Activated CD8-positive, alpha-beta T cell treated with anti-CD3 and anti-CD28 coated beads for 36 hours (primary cell): ENCODE measurements at places on chromosomes 7 and 10. TPM values are rescaled to one million over a fixed set of nuclear protein-coding genes. Genes with fewer than 3 reads are reported as not detected.

GRCh38 chr7:137900137-137900536, 53.4 kb upstream of the DGKI start:
- DNase-seq: no peak
- no peaks in the 10 kb centered on the region for H3K27me3 ChIP-seq
- H3K36me3 ChIP-seq: peaks cover 25% of the 10 kb centered on the region
- peaks cover 29% of the 10 kb centered on the region for H3K4me1 ChIP-seq

DNA sequence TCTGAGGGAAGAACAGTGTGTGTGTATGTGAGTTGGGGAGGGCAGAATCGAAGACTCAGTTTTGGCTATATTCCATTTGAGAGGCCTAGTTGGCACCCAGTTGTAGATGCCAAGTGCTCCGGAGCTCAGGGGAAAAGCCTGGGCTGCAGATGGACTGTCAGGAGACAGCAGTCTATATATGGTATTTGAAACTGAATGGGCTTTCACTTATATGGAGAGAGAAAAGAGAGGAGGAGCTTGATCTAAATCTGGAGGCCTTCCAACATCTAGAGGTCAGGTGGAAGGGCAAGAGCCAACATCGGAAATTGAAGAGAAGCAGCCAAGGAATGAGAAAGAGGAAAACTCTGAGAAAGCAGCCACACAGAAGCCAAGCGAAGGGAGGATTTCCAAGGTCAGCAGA, 350.8 kb upstream of the BMPER start:
- H3K27me3 ChIP-seq: no peaks in the 10 kb centered on the region
- no peaks in the 10 kb centered on the region for H3K36me3 ChIP-seq
- H3K27ac ChIP-seq: no peak overlapping the region
- DNase-seq: no peak

DNA sequence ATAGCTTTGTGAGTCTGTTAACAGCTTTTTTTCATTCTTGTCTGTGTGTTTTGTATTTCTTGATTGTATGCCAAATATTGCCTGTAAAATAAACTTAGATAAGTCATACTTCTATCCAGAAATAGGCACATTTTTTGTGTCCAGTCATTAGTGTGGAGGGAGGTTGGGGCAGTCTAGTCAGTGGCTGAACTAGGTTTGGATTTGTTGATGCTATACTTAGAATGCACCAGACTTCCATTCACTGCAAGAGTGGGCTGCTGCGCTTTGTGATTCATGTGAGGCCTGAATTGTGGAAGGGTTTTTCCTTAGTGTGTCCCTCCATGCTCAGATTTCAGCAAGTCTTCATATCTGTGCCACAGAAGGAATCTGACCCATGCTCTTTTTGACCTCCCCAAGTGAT, 50.0 kb downstream of the TRUB1 start:
- no peaks in the 10 kb centered on the region for H3K27me3 ChIP-seq
- H3K27ac ChIP-seq: no peak overlapping the region
- no peak for DNase-seq
- no peaks in the 10 kb centered on the region for H3K4me1 ChIP-seq
- peaks cover 44% of the 10 kb centered on the region for H3K36me3 ChIP-seq
- no peak overlapping the region for H3K4me3 ChIP-seq

DNA sequence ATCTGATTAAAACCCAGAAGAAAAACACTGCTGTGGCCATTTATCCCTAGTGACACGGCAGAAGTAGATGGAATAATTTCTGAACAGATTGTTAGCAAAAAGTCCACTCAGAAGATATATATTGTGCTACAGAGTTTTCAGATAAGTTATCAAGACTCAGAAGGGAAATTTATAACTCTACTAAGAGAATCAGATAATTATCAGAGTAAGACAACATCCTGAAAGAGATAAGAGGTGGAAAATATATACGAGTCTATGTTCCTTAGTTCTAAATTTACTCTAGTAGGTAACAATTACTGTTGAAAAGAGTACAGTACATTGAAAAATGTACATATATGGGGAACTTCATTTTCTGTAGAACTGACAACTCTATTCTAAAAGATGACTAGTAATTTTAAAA, 176.7 kb downstream of the GNAI1 start:
- no peaks in the 10 kb centered on the region for H3K27me3 ChIP-seq
- H3K4me3 ChIP-seq: no peak overlapping the region
- no peak for DNase-seq
- no peaks in the 10 kb centered on the region for H3K36me3 ChIP-seq

- H3K27ac ChIP-seq: no peak overlapping the region
- peaks cover 10% of the 10 kb centered on the region for H3K27me3 ChIP-seq
- DNase-seq: no peak
- peaks cover 6% of the 10 kb centered on the region for H3K4me1 ChIP-seq
- no peak overlapping the region for H3K4me3 ChIP-seq
Observed at GRCh38 chr10:29317423-29318021, 28.7 kb downstream of the LYZL1 start.

DNA sequence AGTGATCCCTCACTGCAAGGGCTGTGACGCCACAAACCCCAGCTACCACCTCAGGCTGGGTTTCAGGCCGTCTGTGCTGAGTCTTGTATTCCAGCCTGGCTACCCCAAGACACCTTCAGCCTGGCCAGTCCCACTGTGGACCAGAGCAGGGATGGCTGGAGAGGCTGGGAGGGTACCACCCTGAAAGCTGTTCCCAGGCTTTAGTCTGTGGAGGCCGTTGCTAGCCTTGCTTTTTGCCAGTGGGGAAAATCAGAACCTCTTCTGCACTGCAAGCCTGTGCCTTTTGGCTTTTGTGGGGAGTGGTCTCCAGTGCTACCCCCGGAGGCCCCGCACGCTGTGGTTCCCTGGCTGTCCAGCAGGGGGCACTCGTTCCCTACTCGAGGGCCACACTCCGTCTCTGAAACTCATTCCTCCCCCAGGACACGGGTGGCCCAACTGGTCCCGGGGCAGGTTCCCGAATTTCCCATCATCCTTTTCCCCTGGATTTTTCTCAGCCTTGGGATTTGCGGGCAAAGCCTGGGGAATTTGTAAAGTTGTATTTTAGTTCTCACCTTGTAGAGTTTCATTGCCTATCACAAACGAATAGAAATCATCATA, 128.4 kb upstream of the BTBD16 start:
- no peaks in the 10 kb centered on the region for H3K36me3 ChIP-seq
- no peaks in the 10 kb centered on the region for H3K27me3 ChIP-seq
- no peak overlapping the region for H3K27ac ChIP-seq
- H3K4me1 ChIP-seq: no peaks in the 10 kb centered on the region

SEC31B gene
- 40.6 TPM for total RNA-seq
